Kidney (tissue), 22 donors: ENCODE measurements at places on chromosomes 6 and 20. TPM values are rescaled to one million over a fixed set of nuclear protein-coding genes. Genes with fewer than 3 reads are reported as not detected.

Gene BEND6
- total RNA-seq = 0.72 TPM

Gene TGIF2
- total RNA-seq = 15.3 TPM

Gene EDEM2
- total RNA-seq = 30.0 TPM

Gene THBD
- total RNA-seq = 48.1 TPM

Gene TMEM200A
- total RNA-seq = 17.9 TPM

- H3K36me3 ChIP-seq = no peaks in the 10 kb centered on the region
- no peak overlapping the region for H3K27ac ChIP-seq
- H3K27me3 ChIP-seq = no peaks in the 10 kb centered on the region
Observed at GRCh38 chr6:21678990-21679389, 85.4 kb downstream of the SOX4 start.

GRCh38 chr6:111770263-111771093 lies 102.8 kb downstream of the FYN start:
- H3K27ac ChIP-seq = no peak overlapping the region
- no peaks in the 10 kb centered on the region for H3K36me3 ChIP-seq
- H3K4me1 ChIP-seq = peaks cover 2% of the 10 kb centered on the region
- H3K4me3 ChIP-seq = no peak overlapping the region
- no peak for DNase-seq

DNA sequence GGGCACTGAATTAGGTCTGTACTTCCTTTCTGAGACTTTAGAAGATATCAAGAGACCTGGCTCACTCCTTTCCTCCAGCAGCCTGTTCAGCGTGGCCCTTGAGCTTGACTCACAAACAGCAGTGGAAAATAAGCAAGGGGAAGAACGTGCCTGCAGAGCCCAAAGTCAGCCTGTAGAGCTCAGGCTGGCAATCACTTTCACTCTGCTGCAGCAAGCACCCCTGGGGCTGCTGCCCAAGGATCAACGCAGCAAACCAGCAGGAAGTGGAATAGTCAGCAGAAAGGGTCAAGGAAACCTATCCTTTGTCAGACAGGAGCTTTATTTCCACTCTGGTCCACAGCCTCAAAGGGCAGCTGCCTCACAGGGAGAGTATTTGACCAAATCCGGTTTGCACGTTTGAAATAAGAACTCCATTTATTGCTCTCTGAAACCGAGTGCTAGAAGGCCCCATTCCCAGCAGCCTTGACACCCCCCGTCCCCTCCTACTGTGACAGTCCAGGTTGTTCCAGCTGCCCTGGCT lies 77.4 kb downstream of the PRDM1 start:
- H3K4me1 ChIP-seq = no peaks in the 10 kb centered on the region
- H3K36me3 ChIP-seq = no peaks in the 10 kb centered on the region
- peak overlapping the region; percentile 51 for H3K27ac ChIP-seq
- H3K4me3 ChIP-seq = no peak overlapping the region
- no peaks in the 10 kb centered on the region for H3K27me3 ChIP-seq

DNA sequence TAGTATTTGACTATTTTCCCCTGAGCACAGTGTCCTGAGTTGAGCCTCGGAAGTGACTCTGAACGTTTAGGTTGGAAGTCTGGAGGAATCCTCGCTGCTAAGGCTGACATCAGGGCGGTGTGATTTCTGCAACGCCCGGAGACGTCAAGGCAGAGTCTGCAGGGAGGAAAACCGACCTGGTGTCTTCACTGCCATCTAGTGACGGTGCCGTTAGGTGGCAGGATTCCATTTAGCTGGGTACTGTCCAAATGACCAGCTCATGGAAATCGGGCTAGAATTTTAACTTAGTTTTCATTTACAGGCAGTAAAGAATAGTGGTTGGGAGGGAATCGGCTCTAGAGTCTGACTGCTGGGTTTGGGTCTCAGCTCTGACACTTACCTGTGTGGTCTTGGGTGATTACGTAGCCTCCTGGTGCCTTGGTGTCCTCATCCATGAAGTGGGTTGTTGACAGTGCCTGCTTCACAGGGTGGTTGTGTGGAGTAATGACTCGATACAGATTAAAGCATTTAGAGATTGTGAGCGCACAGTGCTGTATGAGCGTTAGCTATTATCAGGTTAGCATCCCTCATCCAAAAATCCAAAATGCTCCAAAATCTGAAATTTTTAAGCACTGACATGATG lies 35.0 kb downstream of the FOXF2 start:
- no peak overlapping the region for H3K27ac ChIP-seq
- H3K36me3 ChIP-seq = no peaks in the 10 kb centered on the region
- H3K4me1 ChIP-seq = no peaks in the 10 kb centered on the region

DNA sequence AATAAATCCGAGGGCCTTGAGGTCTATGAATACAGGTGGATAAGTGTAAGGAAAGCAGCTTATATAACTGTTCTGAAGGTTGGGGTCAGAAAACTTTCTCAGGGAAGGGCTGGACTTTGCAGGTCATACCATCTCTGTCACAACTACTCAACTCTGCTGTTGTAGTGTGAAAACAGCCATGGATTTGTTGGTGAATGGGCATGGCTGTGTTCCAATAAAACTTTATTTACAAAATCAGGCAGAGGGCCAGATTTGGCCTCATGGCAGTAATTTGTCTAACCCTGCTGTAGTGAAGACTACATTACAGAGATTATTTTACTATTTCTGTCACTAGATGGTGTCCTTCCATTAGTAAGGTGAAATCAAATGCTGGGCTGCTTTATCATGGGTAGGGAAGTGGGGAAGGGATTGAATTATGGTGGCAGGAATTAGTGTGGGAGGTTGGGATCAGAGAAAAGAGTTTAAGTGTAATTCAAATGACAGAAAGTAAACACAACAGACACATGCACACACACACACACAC lies 409.6 kb upstream of the CHD6 start:
- no peaks in the 10 kb centered on the region for H3K36me3 ChIP-seq
- DNase-seq = no peak
- H3K4me1 ChIP-seq = no peaks in the 10 kb centered on the region
- H3K27ac ChIP-seq = no peak overlapping the region
- H3K27me3 ChIP-seq = no peaks in the 10 kb centered on the region

GRCh38 chr20:53962388-53962787 lies 108.0 kb downstream of the BCAS1 start:
- no peak overlapping the region for H3K27ac ChIP-seq
- no peaks in the 10 kb centered on the region for H3K36me3 ChIP-seq
- no peaks in the 10 kb centered on the region for H3K27me3 ChIP-seq
- peaks cover 5% of the 10 kb centered on the region for H3K4me1 ChIP-seq

DNA sequence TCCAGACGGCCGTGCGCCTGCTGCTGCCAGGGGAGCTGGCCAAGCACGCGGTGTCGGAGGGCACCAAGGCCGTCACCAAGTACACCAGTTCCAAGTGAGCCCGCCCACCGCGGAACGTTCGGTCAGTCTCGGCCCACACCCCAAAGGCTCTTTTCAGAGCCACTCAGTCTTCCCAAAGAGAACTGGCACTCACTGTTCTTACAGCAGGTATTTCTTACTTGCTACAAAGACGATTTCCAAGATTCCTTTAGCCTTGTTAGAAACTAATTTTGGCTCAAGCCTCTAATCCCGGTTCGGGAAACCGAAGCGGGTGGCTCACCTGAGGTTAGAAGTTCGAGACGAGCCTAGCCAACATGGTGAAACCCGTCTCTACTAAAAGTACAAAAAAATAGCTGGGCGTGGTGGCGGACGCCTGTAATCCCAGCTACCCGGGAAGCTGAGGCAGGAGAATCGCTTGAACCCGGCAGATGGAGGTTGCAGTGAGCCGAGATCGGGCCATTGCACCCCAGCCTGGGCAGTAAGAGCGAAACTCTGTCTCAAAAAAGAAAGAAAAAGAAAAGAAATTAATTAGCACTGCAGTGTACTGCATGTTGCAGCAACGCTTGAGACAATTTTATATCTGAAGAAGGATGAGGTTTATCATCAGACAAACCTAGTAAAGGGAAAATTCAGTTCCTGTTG lies 73.1 kb downstream of the OR2B2 start:
- H3K27ac ChIP-seq = peak overlapping the region; percentile 83
- DNase-seq = peak; percentile 79
- H3K36me3 ChIP-seq = no peaks in the 10 kb centered on the region
- H3K4me1 ChIP-seq = peaks cover 4% of the 10 kb centered on the region

- H3K4me3 ChIP-seq = no peak overlapping the region
- H3K4me1 ChIP-seq = no peaks in the 10 kb centered on the region
Observed at GRCh38 chr6:95266537-95267258, 310.6 kb upstream of the MANEA start.

DNA sequence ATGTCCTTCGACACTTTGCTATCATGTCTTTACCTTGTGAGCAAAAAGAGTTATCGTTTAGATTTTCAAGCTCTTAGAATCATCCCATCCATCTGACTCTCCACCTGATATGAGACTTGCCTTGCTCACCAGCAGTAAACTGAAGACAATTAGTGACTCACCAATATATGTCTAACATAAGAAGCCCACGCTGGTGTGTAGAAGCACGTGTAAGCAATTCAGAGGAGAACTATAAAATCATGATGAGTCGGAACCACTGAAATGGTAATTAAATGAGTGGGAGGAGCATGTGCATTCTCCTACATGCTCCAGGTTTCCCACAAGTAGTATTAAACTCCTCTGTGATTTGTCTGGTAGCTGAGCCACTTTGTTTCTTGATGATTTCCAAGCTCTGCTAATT lies 181.6 kb upstream of the RNF217 start:
- H3K4me1 ChIP-seq = no peaks in the 10 kb centered on the region
- no peaks in the 10 kb centered on the region for H3K27me3 ChIP-seq
- H3K36me3 ChIP-seq = no peaks in the 10 kb centered on the region
- no peak overlapping the region for H3K4me3 ChIP-seq

DNA sequence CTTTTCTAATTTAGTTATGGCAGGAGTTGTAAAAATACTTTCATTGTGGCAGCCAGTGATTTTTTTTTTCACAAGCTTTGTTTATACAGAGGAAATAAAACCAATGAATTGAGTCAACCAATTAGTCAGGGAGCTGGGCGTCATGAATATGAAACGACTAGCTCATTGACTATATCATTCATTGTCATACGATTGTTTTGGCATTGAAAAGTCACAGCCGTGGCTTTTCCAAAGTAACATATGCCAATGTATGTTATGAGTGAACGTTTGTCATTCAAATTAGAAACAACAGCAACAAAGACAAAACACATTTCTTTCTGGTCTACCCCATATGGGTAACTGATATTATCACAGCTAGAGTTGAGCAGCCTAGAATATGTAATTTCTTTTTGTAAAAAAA lies 810.6 kb downstream of the EPHA7 start:
- H3K4me3 ChIP-seq = no peak overlapping the region
- H3K4me1 ChIP-seq = no peaks in the 10 kb centered on the region
- H3K27ac ChIP-seq = no peak overlapping the region
- no peaks in the 10 kb centered on the region for H3K36me3 ChIP-seq
- no peaks in the 10 kb centered on the region for H3K27me3 ChIP-seq
